ENCODE measurements at places on chromosomes 12 and 14. TPM values are rescaled to one million over a fixed set of nuclear protein-coding genes. Genes with fewer than 3 reads are reported as not detected.

Gene SLC4A8
- total RNA-seq = 3.0 TPM

Gene SLC25A21
- total RNA-seq = 0.40 TPM

Gene SDR9C7
- not detected for total RNA-seq

Gene FAIM2
- 0.81 TPM for total RNA-seq

Gene KRT85
- total RNA-seq = not detected

Gene HOXC6
- not detected for total RNA-seq

Gene KRT78
- not detected for total RNA-seq

Gene ZDHHC22
- not detected for total RNA-seq

Gene ESPL1
- total RNA-seq = 7.8 TPM

Gene SLC38A6
- total RNA-seq = 40.7 TPM

Gene DACT1
- total RNA-seq = 5.3 TPM

Gene BDKRB1
- total RNA-seq = 0.53 TPM

Gene DDX11
- total RNA-seq = 15.1 TPM

Gene TXNDC16
- 11.4 TPM for total RNA-seq

Gene RNFT2
- total RNA-seq = 4.1 TPM

Gene KRT82
- total RNA-seq = not detected

Gene HECTD4
- total RNA-seq = 18.8 TPM

Gene FOXG1
- total RNA-seq = not detected

Gene ENDOU
- total RNA-seq = 0.40 TPM

Gene BATF
- total RNA-seq = 1.8 TPM

Gene ACRBP
- 0.25 TPM for total RNA-seq

Gene CRIP2
- total RNA-seq = 141 TPM

Gene C1QL4
- 0.06 TPM for total RNA-seq
